Placental epithelial cell (primary cell): ENCODE measurements at places on chromosomes 11 and 22. TPM values are rescaled to one million over a fixed set of nuclear protein-coding genes. Genes with fewer than 3 reads are reported as not detected.

Gene GUCD1
- 112 and 153 TPM in 2 replicates for total RNA-seq

Gene CRYBB3
- total RNA-seq: not detected in 2 replicates

Gene RASD2
- not detected in 2 replicates for total RNA-seq

Gene VSIG10L2
- not detected in 2 replicates for total RNA-seq
